Activated naive CD8-positive, alpha-beta T cell treated with anti-CD3 and anti-CD28 coated beads, Interleukin-2, amount 50 U/mL, for 16 hours (primary cell): ENCODE measurements at places on chromosomes 4 and X.

DNA sequence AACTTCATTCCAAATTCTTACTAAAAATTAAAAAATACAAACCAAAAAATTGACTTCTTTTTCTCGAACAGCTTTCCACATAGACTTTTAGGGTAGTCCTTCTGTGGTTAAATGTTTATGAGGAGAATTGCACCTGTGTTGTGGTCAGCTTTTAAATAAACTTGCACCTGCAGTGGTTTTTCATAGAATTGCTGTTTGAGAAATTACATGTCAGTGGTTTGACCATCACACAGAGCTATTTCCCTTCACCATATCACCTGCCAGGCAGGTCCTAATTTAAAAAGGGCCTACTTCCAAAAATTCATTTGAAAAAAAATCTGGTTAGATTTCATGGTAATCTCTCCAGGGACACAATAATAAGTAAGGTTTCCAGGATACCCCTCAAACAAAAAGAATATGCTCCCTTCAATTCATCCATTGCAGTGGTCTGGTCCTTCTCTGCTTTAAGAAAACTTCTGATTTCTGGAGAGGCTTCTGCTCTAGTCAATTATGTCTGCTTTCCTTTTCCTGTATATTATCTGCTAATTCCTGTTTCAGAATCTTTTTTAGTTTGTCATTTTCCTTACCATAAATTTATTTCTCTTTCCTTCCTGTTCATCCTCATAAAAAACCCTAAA lies 9.8 kb upstream of the UTP3 start:
- DNase-seq, result no peak

DNA sequence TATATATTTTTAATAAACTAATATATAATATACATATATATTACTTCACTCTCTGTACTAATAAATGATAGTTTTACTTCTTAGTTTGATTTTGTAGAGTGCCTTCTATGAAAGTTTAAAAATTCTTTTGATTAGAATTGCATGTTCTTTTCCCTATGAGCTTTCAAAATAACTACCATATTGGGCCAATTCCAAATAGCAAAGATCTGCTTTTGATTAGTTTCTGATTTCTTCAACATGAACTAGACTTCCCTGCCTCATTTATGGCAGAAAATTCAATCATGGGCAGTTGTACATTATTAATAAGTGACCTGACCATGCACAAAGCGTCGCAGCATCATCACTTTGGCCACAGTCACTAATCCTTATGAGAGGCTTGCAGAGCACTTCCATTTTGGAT lies 48.9 kb upstream of the TEX13A start:
- DNase-seq, result no peak

- no peak for DNase-seq
Observed at GRCh38 chrX:136847874-136848273, 32.7 kb downstream of the RBMX start.

- no peak for DNase-seq
Observed at GRCh38 chr4:118816538-118817177, 19.3 kb downstream of the SEC24D start.

- DNase-seq, result no peak
Observed at GRCh38 chrX:20838477-20838876, 535.7 kb upstream of the CNKSR2 start.

- DNase-seq, result no peak
Observed at GRCh38 chr4:2732526-2732925, 23.6 kb downstream of the TNIP2 start.

DNA sequence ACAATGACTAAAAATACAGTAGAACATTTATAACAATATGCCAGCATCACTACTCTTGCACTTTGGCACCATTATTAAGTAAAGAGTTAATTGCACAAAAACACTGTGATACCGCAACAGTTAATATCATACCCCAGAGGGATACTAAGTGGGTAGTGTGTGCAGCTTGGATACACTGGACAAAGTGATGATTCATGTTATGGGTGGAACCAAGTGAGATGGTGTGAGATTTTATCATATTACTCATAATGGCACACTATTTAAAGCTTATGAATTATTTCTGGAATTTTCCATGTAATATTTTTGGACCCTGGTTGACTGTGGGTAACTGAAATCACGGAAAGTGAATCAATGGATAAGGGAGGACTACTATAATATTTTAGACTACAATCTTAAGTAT lies 265.3 kb downstream of the PCDH18 start:
- no peak for DNase-seq

DNA sequence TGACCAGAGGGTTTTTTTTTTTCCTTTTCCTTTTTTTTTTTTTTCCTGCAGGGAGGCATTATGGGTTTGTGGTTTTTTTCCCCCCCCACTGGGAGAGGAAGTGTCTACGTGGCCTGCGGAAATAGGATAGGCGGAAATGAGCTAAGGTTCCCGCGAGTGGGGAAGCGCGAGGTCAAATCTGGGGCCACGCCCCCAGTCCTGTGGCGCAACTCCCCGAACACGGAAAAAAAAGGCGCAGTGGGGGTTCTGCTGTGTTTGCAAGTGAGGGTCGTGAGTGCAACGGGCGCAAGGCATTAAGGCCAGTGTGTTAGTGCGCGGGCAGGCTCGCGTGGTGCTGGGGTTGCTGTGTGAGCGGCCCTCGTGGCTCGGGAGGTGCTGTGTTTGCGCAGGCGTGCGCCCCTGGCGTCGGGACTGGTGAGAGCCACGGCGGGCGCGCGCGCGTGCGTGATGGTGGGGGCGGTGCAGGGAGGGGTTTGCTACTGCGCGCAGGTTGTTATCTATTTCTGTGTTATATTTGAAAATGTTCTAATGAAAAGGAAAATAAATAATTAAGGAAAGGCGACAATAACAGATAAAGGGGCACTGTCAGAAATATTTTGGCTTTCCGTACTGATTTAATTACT lies 685 bp upstream of the MORF4L2 start:
- DNase-seq, result peak; percentile 65

DNA sequence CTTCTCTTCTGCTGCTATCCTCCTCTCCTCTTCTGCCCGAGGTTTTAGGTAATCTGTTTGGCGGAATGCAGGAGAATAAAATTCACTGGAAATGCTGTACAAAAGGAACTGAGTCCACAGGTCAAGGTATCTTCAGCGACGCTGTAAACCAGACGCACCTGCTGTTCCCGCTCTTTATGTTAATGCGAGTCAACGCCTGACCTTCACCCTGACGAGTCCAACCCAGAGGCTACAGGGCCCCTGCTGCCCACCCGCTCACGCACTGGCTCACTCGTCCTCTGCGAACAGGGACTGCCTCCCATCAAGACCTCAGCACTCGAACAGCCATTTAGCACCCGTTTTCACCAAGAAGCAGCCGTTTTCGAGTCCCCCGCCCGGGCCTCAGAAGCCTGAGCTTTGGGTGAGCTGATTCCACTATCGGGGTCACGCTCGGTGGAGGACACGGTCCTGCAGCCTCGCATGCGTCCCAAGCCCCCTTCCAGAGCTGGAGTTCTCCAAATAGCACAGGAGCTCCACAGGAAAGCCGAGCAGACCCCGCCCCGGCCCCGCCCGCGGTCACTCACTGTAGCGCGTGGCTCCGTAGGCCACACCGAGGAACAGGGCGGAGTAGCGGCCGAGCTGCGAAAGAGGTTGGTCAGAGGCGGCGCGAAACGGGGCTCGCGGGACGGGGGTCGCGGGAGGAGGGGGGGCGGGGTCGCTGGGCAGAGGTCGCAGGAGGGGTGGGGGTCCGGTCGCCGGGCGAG lies 556 bp downstream of the ATP5ME start:
- no peak for DNase-seq

GRCh38 chr4:51842167-51842553 lies 793 bp upstream of the DCUN1D4 start:
- DNase-seq, result no peak

- DNase-seq, result no peak
Observed at GRCh38 chr4:143083756-143084472, 100.8 kb upstream of the USP38 start.

DNA sequence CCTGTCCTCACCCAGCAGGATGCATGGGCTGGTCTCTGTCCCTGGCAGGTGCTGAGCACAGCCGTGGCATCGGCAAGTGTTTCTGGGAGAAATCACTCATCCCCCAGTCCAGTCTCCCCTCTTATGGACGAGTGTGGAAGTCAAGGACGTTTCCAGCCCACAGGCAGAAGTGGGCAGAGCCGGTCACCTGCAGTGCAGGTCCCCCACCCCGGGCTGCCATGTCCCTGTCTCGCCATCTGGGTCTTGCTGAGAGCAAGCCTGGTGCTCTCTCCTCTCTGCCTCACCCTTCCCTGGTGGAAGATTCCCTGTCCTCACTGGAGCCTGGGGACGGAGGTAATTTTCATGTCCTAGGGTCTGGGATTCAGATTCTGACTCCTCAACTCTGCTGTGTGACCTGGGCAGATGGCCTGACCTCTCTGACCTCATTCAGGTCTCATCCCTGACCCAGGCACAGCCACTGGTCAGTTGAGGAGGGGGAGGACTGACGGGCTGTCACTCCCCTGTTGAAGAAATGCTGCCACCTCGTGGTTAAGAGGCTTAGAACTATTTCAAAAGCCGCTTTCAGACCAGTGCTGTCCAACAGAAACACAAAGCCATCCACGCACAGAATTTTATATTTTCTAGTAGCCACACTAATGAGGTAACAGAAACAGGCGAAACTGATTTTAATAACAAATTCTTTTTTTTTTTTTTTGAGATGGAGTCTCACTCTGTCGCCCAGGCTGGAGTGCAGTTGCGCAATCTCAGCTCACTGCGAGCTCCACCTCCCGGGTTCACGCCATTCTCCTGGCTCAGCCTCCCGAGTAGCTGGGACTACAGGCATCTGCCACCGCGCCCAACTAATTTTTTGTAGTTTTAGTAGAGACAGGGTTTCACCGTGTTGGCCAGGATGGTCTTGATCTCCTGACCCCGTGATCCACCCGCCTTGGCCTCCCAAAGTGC lies 1.8 kb downstream of the CPZ start:
- no peak for DNase-seq

DNA sequence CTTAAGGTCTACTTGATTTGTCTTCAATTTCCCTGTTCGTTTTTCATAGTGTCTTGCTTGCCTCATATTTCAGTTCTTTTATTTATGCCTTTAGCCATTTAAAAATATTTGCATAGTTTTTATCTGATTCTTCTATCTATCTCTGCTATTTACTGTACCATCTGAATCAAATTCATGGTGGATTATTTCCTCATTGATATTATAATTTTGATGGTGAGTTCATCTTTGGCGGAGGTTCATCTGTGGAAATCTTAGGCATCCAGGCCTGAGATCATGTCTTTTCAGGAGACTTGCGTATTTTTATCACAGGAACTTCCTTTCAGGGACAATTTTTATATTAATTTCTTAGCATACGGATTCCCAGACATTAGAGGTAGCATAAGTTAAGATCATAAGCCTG lies 275.2 kb downstream of the STPG2 start:
- DNase-seq, result no peak

DNA sequence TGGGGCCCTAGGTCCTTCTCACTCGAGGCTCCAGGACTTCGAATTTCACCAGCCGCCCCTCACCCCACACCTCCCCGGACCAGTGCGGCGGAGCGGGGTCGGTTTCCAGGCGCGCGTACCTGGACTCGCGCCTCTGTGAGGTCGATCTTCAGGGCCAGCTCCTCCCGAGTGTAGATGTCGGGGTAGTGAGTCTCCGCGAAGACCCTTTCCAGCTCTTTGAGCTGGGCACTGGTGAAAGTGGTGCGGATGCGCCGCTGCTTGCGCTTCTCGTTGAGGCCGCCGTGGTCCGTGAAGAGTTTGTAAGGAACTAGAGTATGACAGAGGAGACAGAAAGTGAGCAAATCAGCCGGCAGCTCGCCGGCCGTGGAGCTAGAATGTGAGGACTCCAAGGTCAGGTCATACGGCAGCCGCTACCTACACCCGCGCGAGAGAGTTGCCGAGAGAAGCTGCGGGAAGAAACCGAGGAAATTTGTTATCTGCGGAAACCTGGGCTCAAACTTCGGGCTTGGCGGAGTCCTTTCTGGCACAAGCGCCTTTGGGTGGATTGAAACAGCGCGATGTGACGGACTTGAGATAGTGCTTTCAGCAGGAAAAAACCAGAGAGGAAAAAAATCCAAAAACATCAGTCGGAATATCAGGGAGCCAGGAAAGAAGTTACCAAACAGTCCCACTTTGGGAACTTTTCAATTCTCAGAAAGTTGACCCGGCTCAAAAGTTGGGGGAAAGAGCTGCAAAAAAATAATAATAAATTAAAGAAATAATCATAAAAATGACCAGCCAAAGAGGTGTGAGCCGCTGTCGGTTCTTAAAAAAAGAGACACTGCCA lies 1.1 kb downstream of the PHOX2B start:
- no peak for DNase-seq

DNA sequence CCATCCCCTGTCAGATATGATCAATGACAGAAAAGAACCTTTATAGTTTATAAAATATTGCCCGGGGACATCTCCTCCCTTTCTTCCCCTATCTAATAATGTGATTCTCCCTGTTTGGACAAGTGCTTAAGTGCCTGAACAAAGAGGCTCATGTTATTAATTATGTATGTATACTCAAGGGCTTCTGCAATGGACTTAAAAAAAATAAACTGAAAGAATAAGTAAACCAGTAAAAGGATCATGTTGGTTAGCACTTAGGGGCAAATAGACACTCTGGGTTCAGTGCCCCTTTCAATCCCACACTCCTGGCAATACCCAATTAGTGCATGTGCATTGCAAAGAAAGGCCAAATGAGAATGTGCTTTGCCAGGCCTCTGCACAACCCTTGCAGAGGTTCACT lies 30.7 kb upstream of the RPS6KA6 start:
- DNase-seq, result no peak

DNA sequence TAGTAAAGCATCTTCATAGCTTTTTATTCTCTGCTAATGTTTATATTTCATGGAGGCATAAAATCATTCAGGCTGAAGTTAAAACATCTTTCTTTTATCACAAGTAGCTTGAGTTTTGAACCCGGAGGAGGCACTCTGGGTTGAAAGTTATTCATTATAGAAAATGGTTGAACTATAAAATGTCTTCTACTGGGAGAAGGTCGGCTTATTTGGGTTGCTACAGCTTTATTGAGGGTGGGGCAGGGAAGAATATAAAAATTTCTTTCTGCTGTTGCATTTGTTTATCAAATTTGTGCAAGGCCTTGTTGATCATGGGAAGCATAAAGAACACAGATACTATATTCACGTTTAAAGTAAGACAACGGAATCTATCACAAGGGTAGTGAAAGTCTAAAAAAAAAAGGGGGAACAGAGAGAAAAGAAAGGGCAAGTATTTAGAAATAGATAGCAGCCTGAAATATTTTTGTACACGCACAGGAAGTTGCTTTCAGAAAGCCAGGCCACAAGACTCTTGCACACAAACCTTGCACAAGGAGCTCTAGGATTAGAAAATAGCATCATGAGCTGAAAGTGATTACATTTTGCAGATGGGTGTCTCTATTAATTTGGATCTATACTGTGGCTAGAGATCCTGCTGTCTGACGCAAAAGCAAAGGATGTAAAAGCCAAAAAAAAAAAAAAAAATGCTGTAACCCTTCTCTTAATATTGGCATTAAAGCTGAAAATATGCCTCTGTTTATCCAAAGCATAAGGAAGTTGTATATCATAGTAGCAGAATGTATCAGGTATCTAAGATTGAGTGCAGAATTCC lies 37.2 kb upstream of the FAM9C start:
- no peak for DNase-seq
